ENCODE measurements at places on chromosomes 6 and 20.
A peak's percentile ranks its signal among the peaks of the same experiment; 100 is the strongest.

- no peak for DNase-seq
These were observed 40.0 kb upstream of the TAF8 start for GRCh38 chr6:42010185-42010891.

DNA sequence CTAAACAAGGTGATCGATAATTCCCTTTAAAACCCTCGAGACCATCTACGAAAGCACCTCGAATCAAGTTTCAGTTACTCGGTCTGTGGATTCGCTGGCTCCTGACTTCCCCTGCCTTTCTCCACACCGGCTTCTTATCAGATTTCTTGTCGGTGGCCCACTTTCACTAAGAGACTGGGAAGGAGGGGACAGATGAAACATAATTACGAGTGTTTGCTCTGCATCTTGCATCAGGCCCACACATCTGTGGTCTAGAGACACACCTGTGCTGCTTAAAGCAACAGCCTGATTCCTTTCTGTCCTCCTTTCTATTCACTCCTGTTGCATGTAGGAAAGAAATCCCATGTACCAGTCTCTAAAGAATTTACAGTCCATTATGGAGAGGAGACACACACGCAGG lies 37.7 kb downstream of the INSM1 start:
- no peak for DNase-seq

GRCh38 chr6:167827583-167828324 lies 1.0 kb downstream of the AFDN start:
- peak; percentile 35 for DNase-seq

- no peak for DNase-seq
These were observed 72.8 kb upstream of the SPTLC3 start for GRCh38 chr20:12936020-12936419.

DNA sequence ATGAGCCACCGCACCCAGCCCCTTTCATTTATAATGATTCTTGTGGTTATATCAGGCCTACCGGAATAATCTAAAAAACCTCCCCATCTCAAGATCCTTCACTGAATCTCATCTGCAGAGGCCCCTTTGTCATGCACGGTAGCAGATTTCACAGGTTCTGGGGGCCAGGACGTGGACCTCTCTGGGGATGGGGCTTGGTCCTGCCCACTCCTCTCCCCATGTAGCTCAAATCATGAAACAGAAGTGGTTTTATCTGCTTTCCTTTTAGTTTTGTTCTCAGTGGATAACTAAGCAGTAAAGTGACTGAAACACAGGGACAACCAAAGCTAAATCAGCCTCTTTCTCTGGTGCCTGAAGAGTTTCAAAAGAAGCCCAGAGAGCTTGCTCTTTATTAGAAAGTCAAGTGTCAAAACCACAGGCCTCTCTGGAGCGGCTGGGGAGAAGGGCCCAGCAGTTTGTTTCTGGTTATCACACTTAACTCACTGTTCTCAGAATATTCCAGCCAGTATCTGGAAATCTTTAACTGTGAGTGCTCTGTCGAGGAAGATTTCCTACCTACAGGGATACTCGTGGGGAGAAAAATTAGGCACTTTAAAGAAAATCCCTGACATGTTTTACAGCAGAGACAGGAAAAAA lies 60.6 kb upstream of the FAM184A start:
- no peak for DNase-seq

GRCh38 chr6:110310861-110311446 lies 47.2 kb downstream of the METTL24 start:
- no peak for DNase-seq

DNA sequence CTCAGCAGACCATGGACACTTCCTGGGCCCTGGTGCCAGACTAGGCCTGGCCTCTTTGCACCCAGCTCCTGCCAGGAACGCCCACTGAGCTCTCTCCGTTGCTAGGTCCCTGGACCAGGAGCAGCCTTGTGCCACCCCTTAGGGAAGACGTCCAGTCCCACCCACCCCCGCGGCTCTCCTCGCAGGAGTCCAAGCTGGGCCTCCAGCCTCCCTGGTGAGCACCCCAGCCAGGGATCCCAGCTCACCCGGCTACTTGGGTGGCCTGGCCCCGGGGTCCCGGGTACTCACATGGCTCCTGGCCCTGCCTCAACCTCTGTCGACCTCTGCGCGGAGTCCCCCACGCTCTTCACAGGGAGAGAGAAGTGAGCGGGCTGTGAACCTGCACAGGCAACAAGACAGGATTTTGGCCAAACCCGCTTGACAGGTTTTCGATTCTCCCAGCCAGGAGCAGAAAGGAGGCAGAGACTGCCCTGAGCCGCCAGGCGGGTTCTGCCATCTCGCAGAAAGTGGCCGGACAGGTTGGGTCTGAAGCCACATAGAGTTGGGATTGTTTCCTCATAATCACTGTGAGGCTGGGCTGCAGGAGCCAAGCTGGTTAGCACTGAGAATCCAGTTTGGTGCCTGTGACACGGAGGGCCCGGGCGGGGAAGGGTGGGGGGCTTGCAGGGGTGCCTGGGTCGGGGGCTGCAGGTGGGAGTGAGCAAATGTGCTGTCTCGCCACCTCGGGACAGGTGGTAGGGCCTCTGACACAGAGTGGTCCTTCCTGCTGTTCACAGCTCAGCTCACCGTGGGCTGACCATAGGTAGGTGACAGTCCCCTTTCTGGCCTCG lies at the start of gene RBBP8NL:
TSS of gene RBBP8NL (minus strand) at position 368 of the 830 bp plus-strand sequence. CDS start 7,892 bp downstream, outside the sequence.
- no peak for DNase-seq

GRCh38 chr6:108133594-108134179 lies 32.1 kb upstream of the NR2E1 start:
- no peak for DNase-seq

GRCh38 chr20:63945921-63946920 lies 10.0 kb downstream of the UCKL1 start:
- DNase-seq: no peak

- DNase-seq: no peak
These were observed 170.7 kb upstream of the KCNK16 start for GRCh38 chr6:39493174-39493573.

- DNase-seq: no peak
These were observed 55.0 kb upstream of the PCSK2 start for GRCh38 chr20:17171746-17172280.

DNA sequence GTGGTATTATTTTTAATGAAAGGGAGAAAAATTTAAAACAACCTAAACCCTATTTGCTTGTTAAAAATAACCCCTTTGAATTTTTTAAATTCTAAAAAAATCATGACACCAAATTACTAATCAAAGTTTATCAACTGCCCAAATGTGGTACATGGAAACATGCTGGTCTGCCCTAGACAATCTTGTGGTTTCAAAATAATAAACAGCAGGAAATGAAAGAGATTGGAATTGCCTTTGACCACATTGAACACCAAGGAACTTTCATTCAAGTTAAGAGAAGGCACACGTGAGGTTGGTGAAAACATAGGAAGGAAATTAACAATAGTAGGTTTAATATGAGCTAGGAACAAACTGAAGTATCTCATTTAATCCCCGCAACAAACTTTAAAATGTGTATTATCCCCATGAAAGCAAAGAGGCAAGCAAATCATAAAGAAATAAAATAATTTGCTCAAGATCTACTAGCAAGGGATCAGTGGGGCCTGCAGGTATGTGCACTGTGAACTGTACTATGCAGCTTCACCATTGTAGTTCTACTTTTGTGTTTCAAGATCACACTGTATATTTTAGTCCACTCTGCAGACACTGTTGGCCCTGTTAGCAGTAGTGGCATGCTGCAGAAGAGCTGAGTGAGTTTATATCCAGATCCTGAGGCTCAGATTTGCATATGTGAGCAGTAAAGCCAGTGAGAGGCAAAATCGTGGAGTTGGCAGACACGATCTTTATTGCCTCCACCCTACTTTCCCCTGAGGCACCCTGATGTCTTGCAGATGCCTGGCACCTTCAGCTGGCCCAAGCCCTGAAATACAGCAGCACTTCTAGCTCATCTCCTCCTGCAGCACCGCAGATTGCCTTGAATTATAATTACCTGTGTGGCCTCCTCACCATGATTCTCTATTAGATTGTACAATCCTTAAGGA lies 157.8 kb upstream of the TENT5A start:
- DNase-seq: no peak

DNA sequence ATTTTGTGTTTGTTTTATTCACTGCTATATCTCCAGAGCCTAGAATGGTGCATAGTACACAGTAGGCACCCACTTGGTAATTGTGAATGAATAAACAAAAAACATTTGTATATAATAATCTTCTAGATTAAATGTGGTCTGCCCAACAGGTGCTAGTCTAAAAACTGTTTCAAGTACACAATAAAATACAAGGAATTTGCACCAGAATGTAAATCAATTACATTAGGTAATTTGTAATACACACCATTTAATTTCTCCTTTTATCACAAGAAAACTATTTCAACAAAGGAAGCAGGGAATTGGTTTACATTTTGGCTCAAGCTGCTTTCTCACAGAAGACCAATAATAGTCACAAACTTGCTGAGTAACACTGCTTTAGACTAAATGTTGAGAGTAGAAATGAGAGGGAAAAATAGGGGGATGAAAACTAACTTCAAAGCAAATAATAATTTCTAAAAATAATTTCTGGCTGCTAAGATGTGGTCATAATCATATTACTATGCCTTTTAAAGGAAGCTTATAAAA lies 22.1 kb downstream of the RUNX2 start:
- no peak for DNase-seq

- no peak for DNase-seq
These were observed 67.5 kb downstream of the INSM1 start for GRCh38 chr20:20435453-20435852.

DNA sequence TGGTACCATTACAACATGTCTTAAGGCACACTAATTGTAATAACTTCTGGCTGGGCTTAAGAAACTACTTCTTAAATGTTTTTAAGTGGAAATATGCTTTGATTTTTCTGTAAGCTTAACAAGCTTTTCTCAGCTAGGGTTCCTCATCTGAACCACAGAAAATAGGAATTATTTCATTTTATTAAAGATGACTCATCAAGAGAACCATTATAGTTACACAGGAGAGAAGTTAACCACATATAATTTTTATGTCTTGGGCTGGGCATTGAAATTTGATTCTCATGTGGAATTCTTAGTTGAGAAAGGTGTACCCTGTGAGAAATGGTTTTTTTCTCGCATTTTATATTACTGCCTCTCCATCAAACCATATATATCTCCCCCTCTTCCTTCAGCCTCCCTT lies 75.1 kb downstream of the QKI start:
- DNase-seq: no peak

DNA sequence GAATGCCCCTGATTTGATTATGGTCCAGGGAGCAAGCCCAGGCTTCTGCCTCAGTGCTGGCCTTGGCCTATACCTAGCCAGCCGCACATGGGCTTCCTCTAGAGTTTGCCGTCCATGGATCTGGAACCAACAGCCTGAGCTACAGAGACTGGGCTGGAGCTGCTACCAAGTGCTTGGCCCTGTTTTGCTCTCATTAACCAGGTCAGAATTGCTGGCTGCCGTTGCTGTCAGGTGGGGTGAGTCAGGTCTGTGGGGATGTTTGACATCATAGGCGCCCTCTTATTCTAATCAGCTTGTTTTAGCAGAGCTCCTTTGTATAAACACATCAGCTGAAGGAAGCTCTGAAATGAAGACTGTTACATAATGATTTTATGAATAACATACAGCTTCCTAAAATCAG lies 83.1 kb upstream of the PHACTR2 start:
- DNase-seq: no peak

DNA sequence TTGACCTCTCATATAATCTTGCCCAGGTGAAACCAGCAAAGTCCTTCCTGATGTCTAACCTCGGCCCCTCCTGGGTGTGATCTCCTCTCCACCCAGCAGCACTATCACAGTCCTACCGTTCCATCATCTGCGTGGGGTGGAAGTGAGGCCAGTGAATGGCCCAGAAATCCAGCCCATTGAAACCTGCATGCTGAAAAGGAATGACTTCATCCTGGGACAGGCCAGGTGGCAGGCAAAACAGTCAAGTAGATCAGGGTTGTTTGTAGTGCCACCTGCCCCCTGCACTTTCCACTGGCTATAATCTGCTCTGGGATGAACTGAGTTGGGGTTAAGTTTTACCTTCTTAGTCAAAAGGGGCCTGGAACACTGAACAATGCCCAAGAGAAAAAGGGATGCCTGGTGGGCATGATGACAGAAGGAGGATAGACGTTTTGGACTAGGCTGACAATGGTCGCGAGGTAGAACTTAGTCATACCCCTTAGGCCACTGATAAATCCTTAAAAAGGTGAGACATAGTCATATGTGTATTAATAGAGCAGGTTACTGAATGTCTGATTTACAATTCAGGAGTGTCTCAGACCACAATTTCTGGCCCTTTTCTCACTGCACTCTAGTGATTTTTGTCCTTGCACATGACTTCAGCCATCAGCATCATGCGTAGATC lies 8.1 kb upstream of the HSP90AB1 start:
- DNase-seq: no peak

- DNase-seq: no peak
These were observed 118.5 kb upstream of the JAG1 start for GRCh38 chr20:10792291-10792690.

All from CD4-positive, alpha-beta T cell treated with Interleukin-21 for 1 hour (primary cell).